ENCODE measurements at places on chromosomes 3 and 15.

DNA sequence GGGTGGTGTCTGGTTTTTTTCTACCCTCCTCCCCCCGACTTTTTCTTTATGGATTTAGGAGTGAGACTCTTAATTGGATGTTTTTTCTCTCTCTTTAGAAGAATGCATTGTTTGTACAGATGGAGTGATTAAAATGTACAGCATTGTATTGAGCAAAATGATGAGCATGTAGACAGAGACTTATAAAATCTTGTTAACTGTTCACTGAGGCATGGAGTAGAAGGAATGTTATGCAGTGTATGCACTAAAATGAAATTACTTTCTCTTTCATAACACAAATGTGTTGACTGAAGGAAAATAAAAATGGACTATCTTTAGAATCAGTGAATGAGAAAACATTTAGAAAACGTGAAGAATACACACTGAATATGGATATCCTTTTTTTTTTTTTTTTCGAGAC, 39.8 kb downstream of the ZFAND6 start:
- no peak for DNase-seq

- no peak for DNase-seq
Measured at GRCh38 chr3:95235916-95236315, 1173.1 kb downstream of the NSUN3 start.

DNA sequence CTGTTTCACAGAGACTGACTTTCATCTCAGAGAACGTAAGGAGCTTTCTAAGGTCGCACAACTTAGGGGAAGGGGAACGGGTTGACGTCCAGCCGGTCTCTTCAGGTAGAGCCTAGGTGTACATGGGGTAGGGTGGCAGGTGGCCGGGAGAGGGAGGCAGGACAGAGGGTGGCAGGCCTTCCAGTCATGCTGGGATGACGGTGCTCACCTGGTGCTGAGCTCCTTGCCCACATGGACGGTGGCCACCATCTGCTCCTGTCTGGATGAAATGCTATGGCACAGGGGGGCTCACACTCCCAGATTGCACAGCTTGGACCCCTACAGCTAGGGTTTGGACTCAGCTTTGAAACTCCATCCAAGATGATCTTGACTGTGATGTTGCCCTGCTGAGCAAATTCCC, 144.5 kb downstream of the ATP10A start:
- no peak for DNase-seq

DNA sequence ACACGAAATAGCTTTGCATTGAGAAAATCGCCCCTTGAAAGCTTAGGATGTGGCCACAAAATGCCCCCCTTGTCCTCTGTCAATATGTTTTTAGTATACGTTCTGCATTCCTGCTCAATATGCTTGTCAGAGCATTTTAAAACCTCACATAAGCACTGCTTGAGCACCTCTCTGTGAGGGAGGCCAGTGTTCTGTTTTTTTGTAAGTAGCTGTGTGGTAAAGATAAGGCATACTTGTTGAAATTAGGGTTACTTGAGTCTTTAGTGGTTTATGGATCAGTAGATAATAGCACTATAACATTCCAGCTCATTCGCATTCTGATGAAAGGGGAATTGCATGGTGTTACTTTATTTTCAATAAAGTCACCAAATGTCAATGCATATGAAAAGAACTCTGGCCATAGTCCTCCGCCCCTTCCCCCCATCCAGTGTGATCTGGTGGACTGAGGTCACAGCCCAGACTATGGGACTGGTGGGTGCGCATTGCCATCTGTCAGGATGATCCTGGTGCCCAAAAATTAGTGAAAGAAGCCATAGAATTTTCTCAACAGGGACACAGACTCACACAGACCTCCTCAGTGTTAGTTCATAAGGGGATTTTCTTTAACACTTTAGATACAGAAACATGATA, 33.1 kb downstream of the IL1RAP start:
- no peak for DNase-seq

DNA sequence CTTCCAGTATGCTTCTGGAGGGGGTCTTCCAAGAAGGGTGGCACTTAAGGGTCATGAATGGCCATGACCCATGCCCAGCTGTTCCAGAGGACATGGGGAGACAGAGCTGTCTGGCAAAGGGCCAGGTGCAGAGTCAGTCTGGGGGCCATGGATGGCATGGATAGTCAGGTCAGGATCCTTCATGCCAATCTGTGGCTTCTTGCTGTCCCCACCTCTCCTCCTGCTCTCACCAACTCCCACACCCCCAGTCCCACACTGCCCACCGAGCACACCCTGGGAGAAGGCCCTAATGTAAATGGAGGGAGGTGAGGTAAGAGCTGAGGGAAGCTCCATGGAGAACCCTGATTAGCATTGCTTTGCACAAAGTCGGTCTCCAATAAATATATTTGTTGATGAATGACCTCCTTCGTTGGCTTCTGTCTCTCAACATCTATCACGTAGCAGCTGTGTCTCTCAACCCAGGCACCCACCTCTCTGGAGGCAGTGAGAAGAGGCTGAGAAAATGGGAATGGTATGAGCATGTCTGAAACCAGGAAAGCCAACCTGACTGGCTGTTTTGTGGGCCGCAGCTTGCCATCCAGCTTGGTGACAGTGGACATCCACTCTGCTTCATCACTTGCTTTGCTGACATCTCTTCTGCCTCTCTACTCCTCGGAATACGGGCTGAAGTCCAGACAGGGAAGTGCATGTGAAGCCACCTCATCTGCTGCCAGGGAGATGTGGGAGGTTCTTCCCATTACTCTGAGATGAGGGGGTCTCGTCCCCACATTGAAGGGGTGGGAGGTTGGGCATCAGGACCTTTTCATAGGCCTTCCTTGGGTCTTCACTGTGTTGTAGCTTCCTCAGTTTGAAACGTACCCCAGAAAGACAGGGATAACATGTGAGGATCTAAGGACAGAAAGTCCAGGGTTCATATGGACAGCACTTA, 37.7 kb upstream of the RAB6B start:
- DNase-seq: no peak

DNA sequence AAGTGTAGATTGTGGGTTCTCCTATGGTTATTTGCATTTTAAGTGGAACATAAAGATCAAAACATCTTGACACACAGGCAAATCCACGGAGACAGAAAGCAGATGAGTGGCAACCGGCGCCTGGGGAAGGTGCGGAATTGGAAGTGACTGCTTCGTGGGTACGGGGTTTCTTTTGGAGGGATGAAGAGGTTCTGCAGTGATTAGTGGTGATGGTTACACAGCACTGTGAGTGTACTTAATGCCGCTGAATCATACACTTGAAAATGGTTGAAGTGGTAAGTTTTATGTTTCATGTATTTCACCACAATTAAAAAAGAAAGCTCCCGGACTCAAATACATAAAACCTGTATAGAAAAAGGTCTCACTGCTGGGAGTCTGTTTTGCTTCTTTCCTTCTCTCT, 18.5 kb upstream of the VPS33B start:
- no peak for DNase-seq

DNA sequence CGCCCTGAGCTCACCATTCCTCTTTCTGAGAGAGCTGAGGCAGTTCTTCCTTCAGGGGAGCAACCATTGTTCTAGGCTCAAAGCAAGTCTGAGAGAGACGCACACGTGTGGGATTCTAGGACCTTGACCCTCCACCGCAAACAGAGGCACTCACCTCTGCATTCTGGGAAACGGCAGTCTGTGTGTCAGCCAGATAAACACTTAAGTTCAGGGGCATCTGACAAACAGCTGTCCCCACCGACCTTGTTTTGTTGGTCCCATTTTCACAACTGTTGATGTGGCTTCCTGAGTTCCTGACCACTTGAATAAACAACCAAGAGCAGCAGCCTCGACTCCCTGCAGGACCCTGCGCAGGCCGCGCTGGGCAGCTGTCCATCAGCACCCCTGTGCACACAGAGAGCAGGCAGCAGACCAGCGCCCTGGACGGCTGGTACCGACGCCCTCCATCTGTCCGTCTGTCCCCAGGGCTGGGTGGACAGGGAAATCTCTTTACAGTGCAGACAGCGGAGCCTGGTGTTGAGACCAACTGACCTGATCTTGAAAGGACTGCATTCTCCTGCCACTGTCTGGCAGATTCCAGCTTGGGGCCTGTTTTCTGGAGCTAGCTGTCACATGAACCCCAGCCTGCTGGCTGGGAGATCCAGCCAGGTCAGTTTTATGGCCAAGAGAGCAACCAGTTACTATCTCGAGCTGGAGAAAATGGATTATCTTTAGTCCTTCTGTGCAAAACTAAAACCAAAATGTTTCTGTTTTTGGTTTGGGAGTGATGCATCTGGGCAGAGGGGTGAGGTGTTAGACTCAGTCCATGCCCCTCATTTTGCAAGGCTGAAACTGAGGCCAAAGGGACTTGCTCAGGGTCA, 64.2 kb downstream of the FAM43A start:
- no peak for DNase-seq

GRCh38 chr15:54566654-54567053, 588.4 kb downstream of the UNC13C start:
- DNase-seq: no peak

GRCh38 chr15:22240403-22240802, 160.1 kb downstream of the OR4M2 start:
- no peak for DNase-seq

DNA sequence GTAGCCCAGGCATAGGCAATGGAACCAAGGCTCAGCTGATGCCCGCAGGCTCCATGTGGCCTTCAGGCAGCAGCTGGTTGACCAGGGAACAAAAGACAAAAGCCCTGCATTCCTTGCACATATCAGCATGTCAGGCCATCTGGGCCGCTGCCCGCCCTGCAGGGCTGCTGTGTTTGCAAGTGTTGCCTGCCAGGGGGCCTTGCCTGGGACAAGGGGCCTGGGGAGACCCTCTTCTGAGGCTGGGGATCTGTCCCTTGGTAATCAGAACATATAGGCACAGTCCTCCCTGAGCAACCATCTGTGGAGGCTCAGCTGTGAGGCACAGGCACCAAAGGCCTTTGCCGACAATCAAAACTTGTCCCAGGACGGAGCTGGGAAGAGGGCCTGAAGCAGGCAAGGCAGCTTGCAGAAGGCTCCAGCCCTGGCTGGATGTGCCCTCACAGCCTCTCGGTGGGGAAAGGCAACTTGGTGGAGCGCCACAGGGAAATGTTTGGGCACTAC, 138.2 kb downstream of the TPRA1 start:
- DNase-seq: no peak

GRCh38 chr3:29976871-29977270, 629.5 kb upstream of the TGFBR2 start:
- no peak for DNase-seq

DNA sequence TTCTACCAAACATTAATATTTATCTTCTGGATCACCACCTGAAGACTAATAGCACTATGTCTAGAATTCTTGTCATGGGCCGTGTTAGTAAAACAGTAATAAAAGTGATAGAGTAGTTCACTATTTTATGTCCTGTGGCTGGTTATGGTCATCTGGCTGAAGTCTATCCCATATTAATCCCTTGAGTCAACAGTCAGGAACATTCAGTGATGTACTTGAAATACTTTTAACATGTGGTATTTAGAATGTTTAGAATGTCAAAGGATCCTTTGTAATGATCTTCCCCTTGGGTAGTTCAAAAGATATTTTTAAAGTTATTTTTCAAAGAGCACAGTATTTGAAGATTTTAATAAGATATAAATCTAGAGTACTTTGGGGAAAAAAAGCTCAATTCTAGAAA, 117.0 kb downstream of the MBNL1 start:
- DNase-seq: no peak

DNA sequence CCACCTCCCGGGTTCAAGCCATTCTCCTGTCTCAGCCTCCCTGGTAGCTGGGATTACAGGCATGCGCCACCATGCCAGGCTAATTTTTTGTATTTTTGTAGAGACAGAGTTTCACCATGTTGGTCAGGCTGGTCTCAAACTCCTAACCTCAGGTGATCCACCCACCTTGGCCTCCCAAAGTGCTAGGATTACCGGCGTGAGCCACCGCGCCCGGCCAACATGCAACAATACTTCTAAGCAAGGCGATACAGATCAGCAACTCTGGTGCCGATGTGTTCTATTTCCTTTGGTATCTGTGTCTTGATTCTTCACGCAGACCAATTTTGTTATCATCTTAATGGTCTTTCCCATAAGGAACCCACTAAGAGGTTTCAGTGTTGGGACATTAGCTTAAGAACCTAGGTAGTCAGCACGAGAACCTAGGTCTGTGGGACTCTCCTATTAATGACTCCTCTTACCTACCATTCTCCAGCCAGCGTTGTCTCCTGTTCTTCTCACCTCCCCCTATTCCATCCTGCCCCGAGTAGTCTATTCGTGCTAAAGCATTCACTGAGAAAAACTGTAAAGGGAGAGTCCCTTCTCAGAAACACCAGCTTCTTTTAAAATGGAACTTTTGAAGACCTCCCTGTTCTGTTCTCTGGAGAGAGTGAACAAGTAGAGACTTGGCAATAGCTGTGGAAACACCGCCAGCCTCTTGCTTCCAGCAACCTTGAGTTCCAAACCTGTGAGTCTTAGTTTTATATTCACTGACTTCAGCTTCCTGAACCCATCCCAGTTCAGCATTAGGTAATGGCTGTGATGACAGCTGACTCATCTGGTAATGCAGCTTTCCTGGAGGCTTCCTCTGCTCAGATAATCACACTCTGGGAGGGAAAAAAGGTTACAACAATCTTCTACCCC, 61.2 kb downstream of the TSC22D2 start:
- no peak for DNase-seq

DNA sequence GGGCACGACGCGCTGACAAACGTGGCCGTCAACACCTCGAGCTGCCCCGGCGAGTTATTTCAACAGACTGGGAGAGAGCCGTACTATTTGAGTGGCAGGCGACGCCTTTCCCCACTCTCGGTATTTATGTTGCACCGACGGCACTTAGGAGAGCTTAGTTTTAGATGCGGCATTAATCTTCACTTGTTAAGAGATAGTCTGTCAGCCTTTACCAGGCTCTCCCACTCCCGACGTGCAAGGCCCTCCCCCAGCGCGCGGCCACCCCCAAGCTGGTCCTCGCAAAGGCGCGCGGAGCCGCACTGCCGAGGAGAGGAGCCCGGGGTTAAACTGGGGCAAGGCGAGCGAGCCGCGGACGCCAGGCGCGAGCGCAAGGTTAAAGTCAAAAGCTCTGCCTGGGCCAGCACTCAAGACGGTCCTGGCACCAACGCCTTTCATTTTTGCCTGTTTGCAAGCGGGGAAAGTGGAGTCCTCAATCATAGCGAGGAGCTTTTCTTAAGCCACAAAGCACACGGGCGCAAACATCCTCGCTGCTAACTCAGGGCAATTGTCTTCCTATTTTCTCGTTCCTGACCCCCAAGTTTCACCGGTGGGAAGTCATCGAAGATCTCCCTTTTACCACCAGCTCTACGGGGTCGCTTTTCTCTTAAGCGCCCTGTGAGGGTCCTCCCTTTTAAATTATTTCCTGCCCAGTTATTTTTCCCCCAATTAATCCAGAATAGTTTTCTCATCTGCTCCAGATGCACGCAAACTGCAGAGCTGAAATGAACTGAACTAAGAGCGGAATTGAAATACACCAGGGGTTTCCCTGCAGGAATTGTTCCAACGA, 86.6 kb downstream of the NR2F2 start:
- no peak for DNase-seq
